ENCODE measurements at places on chromosomes 2 and 18.
A peak's percentile ranks its signal among the peaks of the same experiment; 100 is the strongest.

- DNase-seq, result peak; percentile 72
Observed at GRCh38 chr2:235595422-235596010, 101.7 kb downstream of the AGAP1 start.

DNA sequence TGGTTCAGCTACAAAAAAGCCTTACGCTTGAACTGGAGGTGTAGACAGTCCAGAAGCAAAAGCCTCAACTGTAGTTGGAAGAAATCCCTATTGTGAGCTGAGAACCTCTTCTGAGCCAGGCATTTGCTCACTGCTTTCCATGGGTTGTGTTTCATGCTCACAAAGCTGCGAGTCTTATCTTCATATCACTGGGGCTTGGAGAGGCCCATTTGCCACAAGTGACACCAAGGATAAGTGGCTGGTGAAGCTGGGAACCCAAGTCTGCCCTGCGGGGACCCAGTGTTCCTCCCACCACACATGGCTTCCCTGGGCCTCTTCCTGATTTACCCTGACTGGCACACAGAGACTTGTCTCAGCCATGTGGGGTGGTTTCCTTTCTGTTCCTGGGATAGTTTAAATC, 130.4 kb downstream of the RNF144A start:
- no peak for DNase-seq

GRCh38 chr2:71063216-71063615, 5.2 kb upstream of the NAGK start:
- DNase-seq, result no peak

DNA sequence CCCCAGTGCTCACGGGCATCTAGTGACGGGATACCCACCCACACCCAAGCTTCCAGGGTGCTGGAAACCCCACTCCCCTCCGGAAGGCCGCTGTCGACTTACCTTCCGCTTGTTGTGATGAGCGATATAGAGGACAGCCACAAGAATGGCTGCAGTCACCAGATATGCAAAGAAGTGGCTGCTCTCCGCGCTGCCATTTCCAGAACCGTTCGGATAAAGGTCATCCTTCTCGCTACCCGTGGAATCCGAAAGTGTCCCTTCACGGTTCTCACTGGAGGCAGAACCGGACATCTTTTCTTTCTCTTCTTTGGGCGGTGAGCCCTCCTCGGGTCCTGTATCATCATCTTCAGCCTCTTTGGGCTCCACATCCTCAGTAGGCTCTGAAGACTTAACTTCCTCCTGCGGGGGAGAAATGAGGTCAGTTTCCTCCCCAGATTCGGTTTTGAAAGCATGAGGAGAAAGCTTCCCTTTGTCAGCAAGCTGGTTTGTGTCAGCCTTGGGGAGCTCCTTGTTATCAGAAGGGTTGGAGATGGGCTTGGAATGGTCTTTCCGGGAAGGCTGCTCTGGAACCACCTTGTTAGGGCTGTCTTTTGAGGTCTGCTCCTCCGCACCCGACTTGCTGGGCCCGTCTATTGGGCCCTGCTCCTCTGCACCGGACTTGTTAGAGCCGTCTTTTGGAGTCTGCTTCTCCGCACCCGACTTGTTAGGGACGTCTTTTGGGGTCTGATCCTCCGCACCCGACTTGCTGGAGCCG, 1.2 kb downstream of the TGOLN2 start:
- DNase-seq, result no peak

GRCh38 chr2:88199912-88200682, 30.0 kb downstream of the THNSL2 start:
- no peak for DNase-seq

DNA sequence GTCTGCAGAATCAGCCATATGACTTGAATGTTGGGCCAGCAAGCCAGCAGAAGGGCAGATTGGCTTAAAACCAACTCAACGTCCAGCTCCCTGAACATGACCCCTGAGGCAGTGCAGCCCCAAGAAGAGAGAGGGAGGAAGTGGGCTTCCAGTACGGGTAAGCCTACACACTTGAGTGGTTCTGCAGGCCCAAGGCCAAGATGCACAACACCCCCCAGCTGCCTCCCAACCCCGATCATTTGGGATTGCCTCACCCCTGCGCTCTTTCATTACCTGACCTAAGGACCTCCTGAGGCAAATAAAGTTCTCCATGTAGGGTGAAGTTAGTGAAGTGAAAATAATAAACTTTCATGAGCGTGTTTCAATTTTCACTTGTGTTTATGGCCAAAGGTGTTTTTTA, 536.0 kb downstream of the TNS1 start:
- DNase-seq, result no peak

DNA sequence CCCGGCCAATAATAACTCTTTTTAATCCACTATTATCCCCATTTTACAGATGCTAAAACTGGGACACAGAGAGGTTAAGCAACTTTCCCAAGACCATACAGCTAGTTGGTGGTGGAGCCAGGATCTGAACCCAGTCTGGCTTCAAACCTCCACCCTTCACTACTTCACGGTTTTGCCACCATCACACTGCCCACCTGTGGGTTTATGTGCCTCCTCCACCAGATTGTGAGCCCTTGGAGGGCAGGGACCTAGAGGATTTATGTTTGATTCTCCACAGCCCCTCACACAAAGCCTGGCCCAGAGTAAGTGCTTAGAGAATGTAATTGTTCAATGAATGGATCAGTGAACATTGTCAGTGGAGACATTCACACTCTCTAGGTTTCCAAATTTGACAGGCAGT, 153.4 kb upstream of the MYCN start:
- no peak for DNase-seq

- DNase-seq, result no peak
Observed at GRCh38 chr2:241095594-241096290, 6.3 kb downstream of the MTERF4 start.

GRCh38 chr2:9166579-9167377, 39.8 kb upstream of the ASAP2 start:
- no peak for DNase-seq

DNA sequence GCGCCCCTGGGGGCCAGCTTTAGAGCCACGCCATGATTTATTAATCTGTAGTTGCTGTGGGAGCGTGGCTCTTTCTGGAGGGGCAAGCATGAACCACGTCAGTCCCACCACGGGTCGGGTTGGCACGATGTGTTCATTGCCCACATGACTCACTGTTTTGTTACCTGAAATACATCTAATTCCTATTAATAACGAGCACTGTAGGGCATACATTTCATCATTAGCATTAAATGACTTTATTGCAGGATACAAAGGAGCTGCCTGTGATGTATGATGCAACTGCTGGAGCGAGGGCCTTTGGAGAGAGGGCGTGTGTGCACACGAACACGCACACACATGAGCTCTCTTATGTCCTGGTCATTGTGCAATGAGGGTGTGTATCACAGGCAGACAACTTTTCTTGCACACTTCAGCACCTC, 127.0 kb downstream of the INHBB start:
- no peak for DNase-seq

DNA sequence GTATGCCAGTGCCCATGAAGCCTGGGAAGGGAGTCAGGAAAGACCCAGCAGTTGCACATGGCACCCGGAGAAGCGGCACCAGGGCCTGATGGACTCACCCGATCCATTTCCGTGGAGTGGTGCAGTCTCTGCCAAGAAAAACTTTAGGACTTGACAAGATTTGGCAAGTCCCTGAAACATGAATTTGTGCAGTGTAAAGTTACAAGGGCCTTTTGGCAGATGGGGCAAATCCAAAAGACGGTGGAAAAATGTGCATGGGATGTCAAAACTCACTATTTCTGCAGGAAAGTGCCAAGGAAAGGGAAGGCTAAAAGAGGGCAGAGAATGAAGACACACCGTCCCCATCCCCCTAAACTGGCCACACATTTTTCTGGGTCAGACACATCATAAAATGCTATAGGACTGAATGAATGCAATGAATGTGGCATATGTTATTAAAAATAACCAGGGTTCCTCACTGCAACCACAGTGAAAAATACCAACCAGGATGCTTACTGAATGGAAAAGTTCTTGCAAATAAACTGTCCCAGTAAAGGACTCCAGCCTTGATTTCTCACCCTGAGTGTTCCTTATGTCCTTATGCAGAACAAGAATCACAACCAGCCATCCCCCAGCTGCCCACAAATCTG, 173.5 kb upstream of the SIX2 start:
- DNase-seq, result no peak

DNA sequence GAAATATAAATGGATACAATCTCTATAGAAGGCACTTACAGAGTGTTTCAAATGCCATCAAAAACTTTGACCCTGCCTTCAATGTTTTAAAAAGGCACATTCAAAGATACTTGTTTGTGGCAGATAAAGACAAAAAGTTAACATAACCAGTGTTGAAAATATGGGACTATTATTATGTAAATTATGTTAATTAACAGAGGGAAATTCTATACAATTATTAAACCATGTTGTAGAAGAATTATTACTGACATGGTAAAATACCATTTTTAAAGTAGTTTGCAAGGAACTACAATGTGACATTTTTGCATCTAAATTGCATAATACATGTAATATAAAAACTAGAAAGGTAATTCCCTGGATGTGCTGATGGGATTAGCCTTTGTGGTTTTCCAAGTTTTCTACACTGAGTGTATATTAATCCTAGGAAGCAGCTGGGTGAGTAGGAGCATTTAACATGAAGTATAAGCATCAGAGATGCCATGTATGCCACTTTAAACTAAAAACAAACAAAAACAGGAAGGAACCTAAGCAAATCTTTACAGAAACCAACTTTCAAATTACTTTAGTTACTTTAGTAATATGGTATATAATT, 21.7 kb downstream of the MIB1 start:
- no peak for DNase-seq

DNA sequence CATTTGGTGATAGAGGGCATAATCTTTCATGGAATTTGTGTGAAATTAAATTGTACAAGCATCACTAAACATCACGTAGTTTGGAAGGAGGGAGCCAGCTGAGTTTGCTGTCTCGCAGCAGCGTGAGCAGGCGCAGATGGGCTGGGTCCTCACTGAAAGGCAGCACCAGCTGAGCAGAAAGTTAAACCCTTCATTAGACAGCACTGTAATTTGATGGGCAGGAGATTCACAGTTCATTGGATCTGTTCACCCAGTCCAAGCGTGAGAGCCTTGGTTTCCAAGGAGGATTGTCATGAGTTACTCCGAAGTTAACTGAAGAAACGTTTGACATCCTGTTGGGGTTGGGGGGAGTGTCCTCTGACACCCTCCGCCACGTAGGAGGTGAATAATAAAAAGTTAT, 89.8 kb upstream of the NFATC1 start:
- DNase-seq, result no peak

DNA sequence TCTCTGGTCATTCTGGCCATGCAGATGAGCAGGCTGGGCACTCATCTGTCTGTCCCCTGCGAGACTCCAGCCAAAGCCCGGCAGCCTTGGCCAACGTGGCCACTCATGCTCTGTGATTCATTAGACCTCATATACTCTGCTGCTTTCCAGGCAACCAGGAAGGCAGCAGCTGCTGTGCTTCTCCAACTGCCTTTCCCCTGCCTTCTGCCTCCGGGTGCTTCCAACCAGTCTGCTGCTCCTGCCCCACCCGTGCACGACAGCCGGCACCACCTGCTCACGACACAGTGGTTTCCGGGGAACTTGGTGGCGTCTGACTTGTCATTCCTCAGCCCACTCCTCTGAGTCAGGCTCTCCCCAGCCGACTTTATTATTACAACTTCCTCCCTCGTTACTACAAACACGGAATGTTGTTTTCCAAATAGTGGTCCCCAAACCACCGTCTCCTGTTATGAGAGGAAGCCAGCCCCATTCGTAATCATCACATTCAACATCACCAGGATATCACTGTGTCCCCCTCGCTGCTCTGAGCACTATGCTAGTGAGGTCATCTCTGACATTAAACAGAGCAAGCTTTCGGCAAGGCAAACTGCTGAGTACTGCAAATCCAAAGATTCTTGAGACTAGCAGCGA, 392.4 kb downstream of the ALK start:
- no peak for DNase-seq

GRCh38 chr18:60122339-60122738, 222.5 kb downstream of the PMAIP1 start:
- no peak for DNase-seq

DNA sequence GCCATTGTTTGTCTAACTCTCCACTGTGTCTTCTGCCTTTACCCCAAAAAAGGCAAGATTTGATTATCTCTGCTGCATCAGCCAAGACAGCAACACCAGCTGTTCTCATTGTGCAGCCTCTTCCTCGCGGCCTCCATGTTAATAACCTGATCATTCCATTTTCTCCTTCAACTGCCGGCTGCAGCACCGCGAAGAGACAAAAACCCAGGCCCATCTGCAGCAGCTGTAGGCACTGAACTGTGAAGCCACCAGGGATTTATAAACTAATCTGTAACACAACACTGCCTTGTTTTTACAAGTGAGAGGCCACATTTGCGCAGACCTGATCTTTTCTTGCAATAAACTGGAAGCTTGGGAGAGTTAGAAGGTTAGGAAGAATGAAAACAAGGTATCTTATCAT, 147.8 kb downstream of the SATB2 start:
- no peak for DNase-seq

DNA sequence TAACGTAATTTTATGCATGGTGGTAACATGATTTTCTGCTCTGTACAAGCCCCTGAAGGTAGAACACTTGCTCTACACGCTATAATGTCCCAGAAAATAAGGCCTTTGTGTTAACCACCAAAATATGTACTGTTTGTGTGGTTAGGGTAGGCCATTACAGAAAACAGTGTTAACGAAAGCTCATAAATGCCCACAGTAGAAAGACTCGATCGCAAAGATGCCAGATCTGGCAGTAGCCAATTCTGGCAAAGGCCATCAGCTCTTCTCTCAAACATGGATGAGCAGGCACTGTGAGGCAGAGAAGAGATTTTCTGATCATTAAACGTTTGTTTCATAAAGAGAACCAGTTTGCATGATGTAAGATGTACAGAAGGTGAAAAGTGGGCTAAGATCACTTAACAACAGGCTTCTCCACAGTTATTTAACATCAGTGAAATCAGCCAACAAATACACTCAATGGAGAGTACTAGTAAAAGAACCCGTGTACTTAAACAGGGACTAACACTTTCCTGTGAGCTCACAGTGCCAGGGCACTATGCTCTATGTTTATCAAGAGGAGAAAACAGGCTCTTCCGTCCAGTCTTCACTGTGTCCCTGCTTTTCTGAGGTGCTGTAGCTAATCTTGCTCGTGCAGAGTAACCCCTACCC, 80.3 kb downstream of the SPRED2 start:
- no peak for DNase-seq

DNA sequence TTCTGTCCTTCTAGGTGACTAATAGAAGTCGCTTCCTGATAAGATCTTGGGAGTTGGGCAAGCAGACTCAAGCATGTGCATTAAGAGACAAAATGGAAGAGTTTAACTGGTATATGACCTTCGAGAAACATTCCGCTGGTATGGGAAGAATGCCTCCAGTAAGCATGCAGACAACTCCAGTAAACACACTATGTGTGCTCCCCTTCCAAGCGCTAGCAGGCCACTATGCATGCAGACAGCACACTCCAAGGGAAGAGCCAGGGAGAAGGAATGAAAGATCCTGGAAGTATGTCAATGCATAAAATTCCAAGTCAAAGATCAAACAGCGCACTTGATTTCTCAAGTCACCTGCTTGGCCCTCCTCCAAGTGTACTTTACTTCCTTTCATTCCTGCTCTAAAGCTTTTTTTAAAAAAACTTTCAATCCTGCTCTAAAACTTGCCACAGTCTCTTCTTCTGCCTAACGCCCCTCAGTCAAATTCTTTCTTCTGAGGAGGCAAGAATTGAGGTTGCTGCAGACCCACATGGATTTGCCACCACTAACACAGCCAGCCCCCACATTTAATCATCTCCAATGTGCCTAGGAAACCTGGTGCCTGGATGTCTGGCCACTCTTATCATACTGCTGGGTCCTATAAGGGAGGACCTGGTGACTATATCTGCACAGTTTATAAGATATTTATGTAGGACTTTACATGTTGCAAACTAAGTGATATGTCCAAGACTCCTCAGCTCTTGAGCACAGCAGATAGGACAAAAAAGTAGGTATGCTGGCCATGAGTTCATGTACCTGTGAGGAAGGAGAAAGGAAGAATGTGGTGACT, 239.8 kb downstream of the PDE11A start:
- no peak for DNase-seq
